ENCODE measurements at places on chromosomes 4 and X. TPM values are rescaled to one million over a fixed set of nuclear protein-coding genes. Genes with fewer than 3 reads are reported as not detected.

DNA sequence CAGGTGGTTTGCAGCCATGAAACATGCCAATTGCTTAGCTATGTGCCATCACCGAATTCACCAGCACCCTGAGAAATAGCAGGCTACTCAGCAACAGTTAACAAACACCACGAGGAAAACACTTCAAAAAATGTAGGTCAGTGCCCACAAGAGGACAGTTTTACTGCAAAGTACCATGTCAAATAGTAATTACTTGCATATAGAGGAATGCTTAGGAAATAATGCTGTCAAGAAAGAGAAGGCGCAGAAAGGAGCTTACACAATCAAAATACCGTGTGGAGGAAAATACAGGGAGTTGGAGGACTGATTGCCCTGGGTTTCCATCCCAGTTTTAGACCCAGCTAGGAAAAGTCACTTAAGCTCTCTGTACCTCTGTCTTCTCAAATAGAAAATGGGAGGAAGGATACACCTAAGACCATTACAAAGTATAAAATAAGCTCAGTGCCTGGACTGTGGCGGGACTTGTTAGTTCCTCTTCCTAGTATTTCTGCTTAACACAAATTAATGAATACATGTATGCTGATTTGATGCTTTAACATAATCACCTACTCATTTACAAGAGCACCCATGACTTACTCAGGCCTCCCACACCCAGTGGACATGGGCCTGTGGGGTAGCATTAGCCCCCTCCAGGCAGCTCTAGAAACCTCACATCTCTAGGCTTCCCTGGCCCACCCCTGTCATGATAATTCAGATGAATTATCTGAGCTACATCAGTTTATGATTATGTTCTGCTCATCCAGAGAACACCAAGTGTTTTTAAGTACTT lies 44.5 kb upstream of the IL21 start:
- no peak for DNase-seq

- no peak for DNase-seq
Measured at GRCh38 chr4:10181745-10182445, 65.3 kb upstream of the WDR1 start.

DNA sequence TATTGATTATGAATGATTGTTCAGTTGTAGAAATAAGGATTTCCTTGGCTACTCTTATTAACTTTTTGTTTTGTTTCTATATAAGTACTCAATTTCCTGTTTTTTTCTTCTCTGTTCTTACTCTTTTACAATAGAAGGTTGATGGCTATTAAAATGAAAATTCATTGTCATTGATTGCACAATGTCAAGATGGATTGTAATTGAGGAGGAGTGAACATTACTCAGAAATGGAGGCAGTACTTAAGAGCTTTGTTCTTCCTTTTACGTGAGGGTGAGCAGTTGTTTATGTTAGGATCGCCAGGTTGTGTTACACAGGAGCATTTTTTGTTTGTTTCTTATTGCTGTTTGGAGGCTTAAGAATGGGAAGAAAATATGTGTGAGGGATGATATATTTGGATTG lies 2062.4 kb downstream of the ARAP2 start:
- DNase-seq = no peak

DNA sequence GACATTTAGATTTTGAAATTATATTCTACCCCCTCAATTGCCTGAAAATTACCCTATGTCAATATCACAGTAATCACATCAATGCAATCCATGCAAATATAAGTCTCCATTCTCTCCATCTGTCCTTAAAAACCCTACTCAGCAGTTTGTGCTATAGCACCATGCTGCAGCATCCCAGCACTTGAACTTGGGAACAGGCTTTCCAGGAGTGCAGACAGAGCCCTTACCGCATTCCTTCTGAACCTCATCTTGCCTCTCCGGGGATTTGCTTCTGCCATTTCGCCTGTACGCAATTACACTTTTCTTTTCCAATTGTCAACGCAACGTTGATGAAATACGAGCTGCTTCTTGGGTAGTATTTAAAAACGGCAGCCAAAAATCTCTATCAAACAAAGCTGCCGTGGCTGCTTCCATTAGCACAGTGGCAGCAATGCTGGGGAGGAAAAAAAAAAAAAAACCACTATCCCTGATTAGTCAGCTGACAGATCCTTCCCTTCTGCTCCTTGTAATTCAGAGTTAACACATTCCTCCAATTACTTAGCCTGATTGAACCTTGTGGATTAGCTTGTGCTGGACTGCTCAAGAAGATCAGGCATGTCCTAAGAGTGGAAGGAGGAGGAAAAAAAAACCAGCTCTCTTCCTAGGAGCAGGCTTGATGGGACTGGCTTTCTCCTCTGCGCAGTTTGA lies 65.6 kb downstream of the MCF2 start:
- no peak for DNase-seq

DNA sequence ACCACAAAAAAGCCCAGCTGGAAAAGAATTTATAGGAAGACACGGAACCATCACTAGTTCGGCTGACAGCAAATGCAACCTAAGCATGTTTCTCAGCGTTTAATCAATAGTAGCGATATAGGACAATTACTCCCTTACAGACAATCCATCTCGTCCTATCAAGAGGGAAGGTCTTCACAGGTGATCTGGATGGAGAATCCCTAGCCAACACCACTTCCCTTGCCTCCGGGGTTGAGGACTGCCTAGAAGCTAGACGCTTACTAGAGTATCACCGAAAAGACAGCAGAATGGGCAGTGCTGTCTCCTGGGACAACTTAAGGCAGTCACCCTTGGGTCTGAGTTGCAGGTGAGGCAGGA lies 32.1 kb upstream of the MAML3 start:
- DNase-seq = no peak

GRCh38 chr4:42515156-42515884 lies 118.0 kb downstream of the SHISA3 start:
- DNase-seq = no peak

- no peak for DNase-seq
Measured at GRCh38 chr4:55827582-55827981, 8.0 kb downstream of the EXOC1L start.

DNA sequence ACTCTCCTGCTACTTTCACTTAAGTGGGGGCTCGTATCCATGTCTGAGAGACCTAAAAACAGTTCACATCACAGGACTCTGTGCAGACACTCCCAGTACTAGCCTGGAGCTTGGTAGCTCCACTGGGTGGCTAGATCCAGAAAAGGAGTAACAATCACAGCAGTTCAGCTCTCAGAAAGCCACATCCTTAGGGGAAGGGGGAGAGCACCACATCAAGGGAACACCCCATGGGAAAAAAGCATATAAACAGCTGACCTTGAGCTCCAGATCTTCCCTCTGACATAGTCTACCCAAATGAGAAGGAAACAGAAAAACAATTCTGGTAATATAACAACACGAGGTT lies 175.8 kb downstream of the FAM13A start:
- DNase-seq = no peak

DNA sequence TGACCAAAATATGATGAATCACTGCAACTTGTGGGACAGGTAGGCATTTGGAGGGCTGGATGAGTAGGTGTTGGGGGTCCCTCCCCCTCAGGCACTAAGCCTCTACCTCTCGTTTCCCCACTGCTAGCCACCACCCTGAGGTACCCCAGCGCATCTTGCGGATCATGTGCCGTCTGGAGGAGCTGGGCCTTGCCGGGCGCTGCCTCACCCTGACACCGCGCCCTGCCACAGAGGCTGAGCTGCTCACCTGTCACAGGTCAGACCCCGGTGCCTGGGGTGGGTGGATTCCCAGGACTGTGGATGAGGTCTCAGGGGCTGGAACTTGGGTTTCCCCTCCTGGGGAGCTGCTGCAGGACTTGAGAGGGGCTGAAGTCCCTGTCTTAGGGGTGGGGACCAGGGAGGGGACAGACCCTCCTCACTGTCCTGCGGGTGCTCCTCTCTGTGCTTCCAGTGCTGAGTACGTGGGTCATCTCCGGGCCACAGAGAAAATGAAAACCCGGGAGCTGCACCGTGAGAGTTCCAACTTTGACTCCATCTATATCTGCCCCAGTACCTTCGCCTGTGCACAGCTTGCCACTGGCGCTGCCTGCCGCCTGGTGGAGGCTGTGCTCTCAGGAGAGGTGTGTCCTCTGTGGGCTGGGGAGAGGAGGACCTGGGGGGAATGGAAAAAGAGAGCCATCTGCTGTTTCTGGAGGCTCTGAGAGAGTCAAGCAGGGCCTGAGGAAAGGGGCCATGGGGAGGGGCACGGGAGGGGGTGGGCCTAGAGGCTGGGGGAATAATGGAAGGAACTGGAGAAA lies 10.1 kb upstream of the ERAS start:
- DNase-seq = no peak

DNA sequence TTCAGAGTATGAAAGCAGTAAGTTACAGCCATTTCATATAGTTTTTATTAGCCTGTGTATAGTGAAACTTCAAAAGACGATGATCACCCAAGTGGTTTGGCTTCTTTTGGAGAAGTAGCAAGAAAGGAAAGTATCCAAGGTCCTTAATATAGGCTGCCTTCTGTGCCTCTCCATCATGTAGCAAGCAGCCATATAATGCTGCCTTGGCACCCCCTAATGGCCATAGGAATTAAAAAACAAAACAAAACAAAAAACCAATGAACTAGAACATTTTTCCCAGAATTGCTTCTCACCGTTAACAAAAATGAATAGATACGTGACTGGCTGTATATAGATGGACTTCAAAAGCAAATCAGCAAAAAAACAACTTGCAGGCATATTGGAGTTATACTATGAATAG lies 18.9 kb downstream of the LAMP2 start:
- DNase-seq = no peak

- DNase-seq = no peak
Measured at GRCh38 chr4:135122457-135122856, 920.9 kb upstream of the PABPC4L start.

DNA sequence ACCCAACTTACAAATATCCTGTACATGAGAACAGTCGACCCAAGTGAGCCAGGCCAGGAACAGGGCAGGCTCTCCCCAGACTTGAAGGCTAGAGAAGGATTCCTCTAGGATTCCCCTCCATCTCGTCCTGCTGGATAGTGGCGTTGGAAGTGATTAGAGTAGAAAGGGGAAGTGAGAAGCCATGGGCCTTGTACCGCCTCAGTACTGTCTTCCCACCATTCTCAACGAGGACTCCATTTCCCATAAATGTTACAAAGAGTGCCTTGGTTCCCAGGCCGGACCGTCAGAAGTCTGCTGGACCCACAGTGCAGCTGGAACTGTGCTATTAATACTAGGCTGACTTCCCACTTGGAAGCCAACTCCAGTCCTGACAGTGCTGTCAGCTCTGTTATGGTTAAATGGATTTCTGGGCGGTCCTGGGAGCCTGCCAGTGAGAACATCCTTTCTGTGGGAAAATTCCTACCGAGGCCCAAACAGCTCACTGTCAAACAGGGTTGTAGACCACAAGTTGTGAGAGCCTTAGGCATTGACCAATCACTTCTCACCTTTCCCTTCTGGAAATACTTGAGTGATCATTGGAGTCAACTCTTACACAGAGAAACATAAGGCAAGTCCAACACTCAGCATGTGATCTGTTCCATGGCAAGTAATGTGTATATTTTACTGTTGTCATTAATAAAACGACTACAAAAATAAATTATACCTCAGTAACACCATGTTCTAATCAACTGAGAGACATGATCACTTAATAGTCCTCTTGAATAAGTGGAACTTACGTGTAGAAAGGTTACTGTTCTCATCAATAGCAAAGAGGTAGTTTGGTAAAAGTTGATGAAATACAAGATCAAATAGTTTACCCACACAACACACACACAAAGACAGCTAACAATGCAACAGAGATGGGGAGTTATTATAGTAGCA lies 58.4 kb downstream of the AMELX start:
- no peak for DNase-seq

- no peak for DNase-seq
Measured at GRCh38 chrX:1323315-1323714, 13.3 kb upstream of the IL3RA start.

GRCh38 chr4:27381815-27382214 lies 521.2 kb downstream of the STIM2 start:
- DNase-seq = no peak

Gene TCEANC
- 5.5 TPM for polyA plus RNA-seq

Gene TRIM2
- polyA plus RNA-seq = 88.6 TPM

Gene ELF4
- polyA plus RNA-seq = 15.2 TPM

Gene NR3C2
- polyA plus RNA-seq = 14.1 TPM

Gene RHOH
- 0.86 TPM for polyA plus RNA-seq

Measured in right renal pelvis (tissue), 4 donors.